DMS153 (cell line): ENCODE measurements at places on chromosomes 7 and 10.

DNA sequence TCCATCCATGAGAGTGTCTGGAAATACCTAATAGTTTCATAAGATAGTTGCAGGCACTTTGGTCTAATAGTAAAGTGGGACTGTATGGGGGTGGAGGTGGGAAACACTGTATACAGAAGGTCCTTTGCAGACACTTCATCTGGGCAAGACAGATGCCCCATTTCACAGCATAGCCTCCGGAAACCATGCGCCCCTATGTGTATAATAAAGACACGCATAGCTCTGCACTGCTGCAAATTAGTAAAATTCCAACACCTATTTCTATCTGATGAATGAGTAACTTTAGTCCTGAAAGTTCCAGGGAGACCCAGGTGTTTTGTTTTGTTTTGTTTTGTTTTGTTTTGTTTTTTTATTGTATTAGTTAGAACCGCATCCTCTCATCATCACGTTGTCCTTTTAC is 187.1 kb downstream of the CREB5 start:
- DNase-seq: no peak

- no peak for DNase-seq
Observed at GRCh38 chr10:127875916-127876315, 16.8 kb downstream of the CLRN3 start.

DNA sequence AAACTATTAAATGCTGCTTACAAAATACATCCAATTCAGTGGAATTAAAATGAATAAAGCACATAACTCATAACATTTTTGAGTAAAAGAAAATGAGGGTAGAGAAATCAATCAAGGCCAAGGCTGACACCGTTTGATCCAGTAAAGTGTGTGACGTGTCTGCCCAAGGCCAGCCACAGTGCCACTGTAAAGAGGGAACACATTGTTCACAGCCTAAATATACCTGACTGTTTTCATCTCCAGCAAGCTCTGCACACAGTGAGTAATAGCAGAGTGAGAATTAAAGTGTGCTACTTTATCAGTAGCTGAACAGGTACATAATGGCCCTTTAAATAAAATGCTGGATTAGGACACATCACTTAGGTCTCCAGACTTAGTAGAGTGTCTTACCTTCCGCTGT is 130.8 kb upstream of the DPP6 start:
- DNase-seq: no peak

- DNase-seq: no peak
Observed at GRCh38 chr10:115525141-115525540, 432.0 kb downstream of the ATRNL1 start.

DNA sequence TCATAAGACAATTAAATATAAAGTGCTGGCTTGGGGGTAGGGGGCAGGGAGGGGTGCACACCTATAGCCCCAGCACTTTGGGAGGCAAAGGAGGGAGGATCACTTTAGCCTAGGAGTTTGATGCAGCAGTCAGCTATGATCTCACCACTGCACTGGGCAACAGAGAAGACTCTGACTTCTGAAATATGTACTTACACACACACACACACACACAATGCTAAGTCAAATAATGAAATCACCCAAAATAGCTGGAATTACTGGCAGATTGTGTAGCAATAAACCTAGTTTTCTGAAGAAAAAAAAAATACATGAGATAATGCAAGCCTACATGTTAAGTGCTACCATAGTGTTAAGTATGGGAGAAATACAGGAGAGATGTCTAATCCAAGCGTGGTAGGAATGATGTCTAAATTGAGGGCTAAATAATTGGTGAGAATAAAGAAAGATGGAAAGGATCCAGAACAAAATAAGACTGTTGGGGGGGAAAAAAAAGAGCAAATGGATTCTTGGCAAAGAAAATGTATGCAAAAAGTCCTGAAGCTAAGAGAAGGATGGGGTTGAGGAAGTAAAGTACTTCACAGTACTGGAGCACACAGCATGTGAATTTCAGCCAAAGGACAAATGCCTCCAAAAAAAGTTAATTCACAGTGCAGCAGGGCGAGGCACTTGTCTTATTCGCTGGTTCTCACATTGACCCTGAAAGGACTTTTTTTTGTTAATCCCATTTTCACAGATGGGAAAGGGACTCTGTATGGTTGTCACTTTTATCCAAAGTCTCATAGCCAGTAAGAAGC is 73.9 kb downstream of the IGF2BP3 start:
- DNase-seq: no peak
